ENCODE measurements at places on chromosomes 1 and 21.

GRCh38 chr1:228008391-228009115, 1.8 kb downstream of the WNT3A start:
- no peak for DNase-seq

GRCh38 chr1:64539781-64540218, 69.9 kb downstream of the CACHD1 start:
- peak; percentile 25 for DNase-seq

GRCh38 chr1:15456313-15456954, at the start of gene CELA2A:
CELA2A (plus strand) TSS chr1:15456732; CDS start chr1:15456754, 22 bp downstream.
- no peak for DNase-seq

DNA sequence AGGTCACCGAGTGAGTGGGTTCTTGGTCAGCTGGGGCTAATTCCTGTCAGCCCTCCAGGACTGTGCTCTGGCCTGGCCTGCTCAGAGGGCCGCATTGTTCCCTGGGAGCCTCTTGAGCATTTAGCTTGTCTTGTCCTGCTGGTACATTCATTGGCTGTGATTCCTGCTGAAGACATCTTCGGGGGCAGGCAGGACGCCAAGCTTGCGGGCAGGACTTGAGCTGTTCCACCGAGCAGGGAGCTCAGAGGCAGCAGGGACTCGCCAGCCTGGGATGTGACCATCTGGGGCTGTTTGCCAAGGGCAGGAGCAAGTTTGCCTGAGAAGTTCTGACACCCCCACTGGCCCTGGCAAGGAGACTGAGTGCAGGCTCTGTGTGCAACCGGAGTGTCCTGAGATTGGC, 7.0 kb upstream of the SLC26A9 start:
- DNase-seq: no peak

- DNase-seq: no peak
Observed at GRCh38 chr1:205917466-205918238, 25.6 kb downstream of the SLC26A9 start.

- no peak for DNase-seq
Observed at GRCh38 chr21:14842601-14843000, 222.2 kb downstream of the NRIP1 start.

DNA sequence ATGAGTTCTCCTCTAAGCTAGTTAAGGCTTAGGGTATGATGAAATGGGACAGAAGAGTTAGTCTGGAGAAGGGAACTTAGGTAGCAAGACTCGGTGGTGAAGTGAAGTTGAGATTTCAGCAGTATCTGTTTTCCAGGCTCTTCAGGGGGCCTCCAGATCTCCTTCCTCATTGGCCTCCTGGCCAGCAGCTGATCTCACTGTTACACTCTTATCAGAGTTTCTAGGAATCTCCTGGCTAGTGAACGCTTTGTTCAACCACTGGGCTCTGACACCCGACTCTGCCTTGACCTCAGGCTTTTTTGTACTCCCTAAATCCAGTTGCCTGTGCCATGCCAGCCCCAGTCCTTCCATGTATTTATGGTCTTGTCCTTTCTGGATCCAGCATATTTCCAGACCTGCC, 311.0 kb downstream of the ASTN1 start:
- DNase-seq: no peak

DNA sequence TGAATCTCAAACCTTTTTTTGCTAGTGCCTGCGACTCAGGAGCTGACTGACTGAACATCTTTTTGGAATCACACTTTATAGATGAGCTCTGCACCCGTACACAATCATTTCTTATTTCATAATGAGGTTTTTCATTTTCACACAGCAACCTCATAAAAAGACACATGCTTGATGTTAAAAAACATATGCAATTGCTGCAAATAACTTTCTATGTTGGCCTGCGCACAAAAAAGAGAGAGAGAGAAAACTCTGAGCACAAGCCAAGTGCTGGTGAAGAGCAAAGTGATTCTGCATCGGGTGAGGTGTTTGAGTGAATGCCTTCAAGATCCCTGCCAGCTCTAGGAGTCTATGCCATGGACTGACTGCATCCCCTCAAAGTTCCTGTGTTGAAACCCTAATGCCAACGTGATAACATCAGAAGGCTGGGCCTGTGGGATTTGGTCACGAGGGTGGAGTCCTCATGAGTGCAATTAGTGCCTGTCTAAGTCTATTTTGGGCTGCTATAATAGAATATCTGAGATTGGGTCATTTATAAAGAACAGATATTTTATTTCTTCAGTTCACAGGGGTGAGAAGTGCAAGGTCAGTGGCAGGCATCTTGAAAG, 36.6 kb downstream of the C1orf87 start:
- DNase-seq: no peak

GRCh38 chr1:2800664-2801045, 838 bp downstream of the TTC34 start:
- no peak for DNase-seq

GRCh38 chr1:5010656-5011055, 356.2 kb downstream of the AJAP1 start:
- DNase-seq: no peak

DNA sequence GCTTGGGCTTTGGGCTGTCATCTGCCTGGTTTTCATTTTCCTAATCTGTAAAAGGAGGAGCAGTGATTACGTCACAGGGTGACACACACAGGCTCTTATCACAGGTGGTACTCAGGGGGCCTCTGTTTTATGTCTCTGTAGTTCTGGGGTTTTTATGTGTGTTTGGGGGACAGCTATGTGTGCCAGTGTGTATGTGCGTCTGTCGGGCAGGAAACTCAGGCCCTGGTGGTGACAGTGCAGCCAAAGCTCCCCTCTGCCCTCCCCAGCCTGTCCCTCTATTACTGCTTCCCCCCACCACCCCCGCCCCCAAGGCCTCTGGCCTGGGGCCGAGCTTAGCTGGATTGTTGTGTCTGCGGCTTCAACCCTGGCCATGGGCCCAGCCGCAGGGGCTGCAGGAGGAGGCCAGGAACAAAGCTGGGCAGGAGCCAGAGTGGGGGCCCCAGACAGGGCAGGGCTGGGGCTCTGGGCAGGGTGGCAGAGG, 13.3 kb downstream of the MFAP2 start:
- no peak for DNase-seq

DNA sequence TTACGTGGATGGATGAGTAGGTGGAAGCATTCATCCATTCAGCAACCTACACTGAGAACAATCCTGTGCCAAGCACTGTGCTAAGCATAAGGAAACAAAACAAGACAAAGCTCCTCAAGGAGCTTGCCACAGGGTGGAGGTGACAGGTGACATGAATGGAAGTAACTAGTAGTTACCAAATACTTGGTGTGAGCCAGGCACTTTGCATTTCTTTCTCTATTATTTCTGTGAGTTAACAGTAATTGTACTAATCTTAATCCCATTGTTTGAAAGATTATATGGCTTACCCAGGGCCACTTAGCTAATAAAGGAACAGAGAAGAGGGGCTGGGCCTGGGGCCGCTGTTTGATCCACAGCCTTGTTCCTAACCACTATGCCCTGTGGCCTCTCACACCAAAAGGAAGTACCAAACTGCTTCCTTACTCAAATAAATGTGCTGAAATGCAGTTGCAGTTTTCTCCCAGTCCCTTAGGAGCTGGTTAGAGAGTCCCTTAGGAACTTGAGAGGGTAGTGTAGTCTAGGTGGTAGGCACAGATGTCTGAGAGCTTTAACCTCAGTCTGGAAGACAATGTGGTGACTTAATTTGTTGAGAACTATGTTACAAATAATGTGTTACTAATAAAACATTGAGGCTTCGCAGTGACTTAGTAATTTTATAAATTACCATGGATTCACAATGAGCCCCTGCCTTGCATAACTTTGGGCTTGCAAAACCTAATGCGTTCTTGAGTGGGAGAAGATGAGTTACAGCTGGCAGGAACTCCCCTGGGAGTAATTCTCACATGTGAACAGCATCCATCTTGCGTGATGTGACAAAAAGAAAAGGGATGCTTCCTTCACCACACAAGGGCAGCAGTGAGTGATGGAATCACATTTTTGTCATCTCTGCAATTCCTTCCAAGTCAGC, 69.8 kb downstream of the MPZL1 start:
- DNase-seq: no peak

DNA sequence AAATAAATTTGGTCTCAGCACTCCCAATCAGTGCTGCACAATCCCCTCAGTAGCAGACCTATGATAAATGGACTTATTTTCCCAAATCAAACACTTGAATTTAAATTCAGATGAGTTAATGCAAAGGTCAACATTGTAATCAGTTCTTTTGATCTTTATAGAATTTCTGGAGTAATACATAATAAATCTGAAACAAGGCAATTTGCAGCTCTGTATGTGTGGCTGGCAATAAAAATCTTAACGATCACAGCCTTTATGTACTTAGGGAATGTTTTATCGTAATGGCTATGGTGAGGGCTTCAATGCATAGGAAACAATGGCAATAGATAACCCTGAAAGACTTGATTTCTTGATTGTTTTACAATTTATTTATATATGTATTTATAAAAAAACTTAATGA, 91.4 kb downstream of the GPATCH2 start:
- DNase-seq: no peak

DNA sequence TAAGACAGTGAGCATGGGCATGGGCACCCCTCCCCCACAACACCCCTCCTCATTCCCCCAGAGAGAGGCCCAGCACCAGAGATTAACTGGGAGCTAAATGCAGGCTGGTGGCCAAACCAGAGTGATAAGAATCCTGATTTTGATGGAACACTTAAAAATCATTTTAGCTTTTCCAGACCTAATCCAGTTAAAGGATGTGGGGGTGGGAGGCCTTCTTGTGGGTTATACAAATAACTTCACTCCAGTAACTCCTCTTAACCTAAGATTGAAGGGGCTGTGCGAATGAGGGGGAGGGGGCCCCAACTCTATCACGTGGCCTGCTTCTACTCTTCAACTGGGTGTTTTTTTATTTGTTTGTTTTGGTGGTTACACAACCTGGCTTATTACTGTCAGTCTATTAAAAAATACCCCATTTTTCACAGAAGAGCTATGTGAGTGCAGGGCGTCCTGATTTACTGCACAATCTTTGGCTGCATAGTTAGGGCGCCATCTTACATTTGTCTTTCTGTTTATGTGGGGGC, 398.1 kb upstream of the LYPLAL1 start:
- no peak for DNase-seq

DNA sequence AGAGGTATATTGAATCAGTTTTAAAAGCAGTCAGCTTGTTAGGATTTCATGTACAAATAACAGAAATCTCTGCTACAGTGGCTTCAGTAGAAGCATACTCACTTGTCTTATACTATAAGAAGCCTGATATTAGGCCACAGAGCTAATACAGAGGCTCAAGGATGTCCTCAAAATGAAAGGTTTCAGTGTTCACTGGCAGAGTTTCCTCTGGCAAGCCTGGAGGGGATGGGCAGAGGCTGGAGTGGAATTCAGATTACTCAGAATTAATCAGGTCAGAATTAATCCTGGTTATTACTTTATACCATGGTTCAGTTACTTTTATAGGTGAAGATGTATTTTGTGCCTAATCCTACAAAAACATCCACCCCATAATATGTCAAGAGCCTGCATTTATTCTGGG, 520.5 kb downstream of the USP25 start:
- DNase-seq: no peak

DNA sequence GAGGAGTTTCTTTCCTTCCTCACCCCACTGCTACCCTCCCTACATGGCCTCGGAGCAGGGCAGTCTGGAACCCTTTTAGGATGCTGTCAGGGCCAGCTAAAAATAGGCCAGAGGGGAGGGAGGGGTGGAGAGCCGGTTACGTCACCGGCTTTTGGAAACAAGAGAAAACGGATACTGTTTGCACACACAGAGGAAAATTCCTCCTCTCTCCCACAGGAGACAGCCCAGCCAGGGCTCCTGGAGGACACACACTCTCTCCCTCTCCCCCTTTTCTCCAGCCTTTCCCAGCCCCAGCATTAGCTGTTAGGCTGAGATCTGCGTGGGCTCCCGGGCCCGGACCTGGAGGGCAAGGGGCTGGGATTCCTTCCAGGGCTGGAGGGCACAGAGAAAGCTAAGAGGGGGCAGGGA, 20.0 kb upstream of the ALDH4A1 start:
- no peak for DNase-seq

DNA sequence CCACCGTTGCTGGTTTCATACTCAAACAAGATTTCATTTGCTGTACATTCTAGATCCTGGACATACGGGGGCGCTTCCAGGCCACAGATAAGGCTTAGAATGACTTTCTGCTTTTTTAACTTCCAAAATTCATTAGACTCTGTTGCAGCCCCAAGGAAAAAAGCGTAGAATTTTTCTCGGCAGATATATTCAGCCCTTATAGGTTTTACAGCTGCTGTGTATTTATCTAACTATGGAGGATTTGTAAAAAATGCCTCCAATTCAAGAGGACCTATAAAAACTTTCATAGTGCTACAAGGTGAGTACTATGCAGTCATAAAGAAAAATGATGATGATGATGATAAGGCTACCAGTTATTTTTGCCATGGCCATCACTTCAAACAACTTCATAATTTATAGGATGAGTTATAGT, 51.6 kb downstream of the SLC30A10 start:
- DNase-seq: no peak

- DNase-seq: no peak
Observed at GRCh38 chr1:109627692-109628399, 8.2 kb downstream of the AMPD2 start.

DNA sequence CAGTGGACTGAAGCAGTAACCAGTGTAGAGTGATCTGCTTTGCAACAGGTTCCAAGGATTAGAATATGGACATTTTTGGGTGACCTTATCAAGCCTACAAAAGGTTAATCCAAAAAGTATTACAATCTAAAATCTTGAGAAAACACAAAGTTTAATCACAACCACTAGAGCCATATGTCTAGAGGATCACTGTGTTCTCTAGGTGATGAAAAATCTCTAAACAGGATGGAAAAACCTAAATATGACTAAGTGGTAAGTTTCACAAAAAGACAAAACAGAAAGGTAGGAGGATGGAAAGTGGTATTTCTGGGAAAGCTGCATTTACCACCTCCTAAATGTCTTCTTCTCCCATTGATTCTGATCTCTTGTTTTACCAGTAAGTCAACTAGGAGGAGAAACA, 411.1 kb upstream of the CXADR start:
- DNase-seq: no peak

DNA sequence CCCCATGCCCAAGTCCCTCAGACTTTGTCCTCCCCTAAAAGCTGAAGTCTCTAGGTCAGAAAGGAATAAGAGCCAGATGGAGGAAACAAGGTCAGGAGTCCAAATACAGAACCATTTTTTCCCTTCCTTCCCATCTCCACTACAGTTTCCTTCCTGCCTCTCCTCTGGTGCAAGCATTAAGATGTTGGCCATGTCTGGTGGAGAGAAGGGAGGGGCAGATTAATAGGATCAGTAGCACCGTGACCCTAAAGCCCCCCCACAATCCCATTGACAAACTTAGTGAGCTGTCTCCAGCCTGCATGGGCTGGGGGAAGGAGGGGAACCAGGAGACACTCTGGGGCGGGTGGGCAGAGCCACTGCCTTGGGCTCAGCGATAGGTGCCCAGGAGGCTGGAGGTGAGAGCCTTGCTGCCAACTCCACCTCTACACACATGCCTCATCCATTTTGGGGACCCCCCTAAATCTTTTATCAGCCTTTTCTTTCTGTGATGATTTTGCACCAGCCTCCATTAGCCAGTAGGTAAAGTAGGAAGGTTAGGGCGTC, 59.8 kb downstream of the RHBG start:
- no peak for DNase-seq

- DNase-seq: no peak
Observed at GRCh38 chr21:33171616-33172169, 58.0 kb upstream of the IFNAR2 start.

GRCh38 chr1:59678040-59678439, 136.7 kb upstream of the HOOK1 start:
- peak; percentile 42 for DNase-seq

- DNase-seq: no peak
Observed at GRCh38 chr1:69315823-69316222, 251.9 kb upstream of the LRRC7 start.

- no peak for DNase-seq
Observed at GRCh38 chr1:180510882-180511281, 8.5 kb upstream of the ACBD6 start.
